Stimulated activated CD8-positive, alpha-beta memory T cell treated with anti-CD3 and anti-CD28 coated beads, Interleukin-15, amount 100 ng/mL, for 4 hours (primary cell): ENCODE measurements at places on chromosomes 16 and 17.

DNA sequence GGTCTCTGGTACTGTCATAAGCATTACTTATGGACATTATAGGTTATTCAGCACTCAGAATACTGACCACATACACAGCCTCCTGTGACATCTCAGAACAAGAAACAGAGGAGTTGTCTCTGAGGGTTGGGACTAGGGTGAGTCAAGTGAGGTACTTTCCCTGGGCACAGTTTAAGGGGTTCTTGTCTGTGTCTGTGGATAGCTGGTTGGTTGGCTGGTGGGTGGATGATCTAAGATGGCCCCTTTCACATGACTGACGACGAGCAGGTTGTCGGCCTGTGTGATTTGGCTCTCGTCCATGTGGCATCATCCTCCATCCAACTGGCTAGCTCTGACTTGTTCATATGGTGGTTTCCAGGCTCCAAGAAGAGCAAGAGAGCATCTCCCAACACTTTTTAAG lies 163.9 kb downstream of the PRKCB start:
- DNase-seq: no peak

- DNase-seq: peak; percentile 26
These were observed 5.6 kb upstream of the CIITA start for GRCh38 chr16:10871157-10871991.

DNA sequence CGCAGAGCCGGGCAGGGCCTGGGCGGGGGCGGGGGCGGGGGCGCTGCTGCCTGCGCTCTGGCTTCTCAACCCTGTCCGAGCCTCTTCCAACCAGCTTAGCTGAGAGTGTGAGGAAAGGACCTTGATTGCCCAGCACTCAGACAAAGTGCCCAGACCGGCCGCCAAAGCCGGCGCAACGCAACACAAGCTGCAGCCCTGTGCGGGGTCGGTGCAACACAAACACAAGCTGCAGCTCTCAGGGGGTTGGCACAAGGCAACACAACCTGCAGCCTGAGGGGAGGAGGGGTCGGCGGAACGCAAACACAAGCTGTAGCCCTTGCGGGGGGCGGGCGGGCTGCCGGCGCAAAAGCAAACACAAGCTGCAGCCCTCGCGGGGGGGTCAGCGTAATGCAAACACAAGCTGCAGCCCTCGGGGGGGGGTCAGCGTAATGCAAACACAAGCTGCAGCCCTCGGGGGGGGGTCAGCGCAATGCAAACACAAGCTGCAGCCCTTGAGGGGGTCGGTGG lies 60.0 kb downstream of the KLHDC4 start:
- DNase-seq: no peak

- no peak for DNase-seq
These were observed 142.3 kb downstream of the ZFHX3 start for GRCh38 chr16:72905581-72905980.

DNA sequence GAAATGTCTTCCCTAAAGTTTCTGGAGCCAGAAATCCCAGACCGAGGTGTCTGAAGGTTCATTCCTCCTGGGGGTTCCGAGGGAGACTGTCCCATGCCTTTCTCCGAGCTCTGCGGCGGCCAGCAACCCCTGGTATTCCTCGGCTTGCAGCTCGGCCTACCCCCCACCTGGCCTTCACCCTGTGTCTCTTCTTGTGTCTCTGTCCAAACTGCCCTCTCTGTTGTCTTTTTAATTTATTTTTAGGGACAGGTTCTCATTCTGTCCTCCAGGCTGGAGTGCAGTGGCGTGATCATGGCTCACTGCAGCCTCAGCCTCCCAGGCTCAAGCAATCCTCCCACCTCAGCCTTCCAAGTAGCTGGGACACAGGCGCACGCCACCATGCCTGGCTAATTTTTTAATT lies 211.7 kb downstream of the SEC14L1 start:
- no peak for DNase-seq

DNA sequence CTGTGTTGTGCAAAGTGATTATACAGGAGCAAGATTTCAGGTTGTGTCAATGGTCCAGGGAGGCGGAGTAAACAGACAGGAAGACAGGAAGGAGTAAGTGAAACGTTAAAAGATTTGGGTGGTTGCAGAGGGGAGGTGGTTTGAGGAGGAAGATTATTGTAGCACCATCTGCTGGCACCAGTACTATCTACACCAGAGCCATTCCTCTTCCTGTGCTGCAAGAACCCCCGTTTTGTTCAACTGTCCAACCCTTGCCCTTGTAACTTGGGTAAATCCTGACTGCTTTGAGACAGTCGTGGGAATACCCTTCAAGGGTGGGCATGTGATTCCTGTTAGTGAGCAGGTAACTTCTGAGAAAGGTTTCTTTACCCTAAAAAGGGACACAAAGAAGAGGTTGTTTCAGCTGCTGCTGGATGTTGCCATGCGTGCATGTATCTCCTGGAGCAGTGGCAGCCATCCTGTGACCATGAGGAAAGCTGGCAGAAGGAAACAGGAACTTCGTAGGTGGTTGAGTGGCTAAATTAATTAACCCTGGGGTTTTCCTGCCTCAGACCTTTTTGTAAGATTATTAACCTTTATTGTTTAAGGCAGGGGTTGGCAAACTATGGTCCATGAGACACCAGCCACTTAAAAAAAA lies 124.1 kb downstream of the PRKCA start:
- no peak for DNase-seq

- no peak for DNase-seq
These were observed 60.9 kb downstream of the MRTFB start for GRCh38 chr16:14131774-14132695.

- DNase-seq: no peak
These were observed 19.7 kb downstream of the GOSR2 start for GRCh38 chr17:46942441-46943217.

DNA sequence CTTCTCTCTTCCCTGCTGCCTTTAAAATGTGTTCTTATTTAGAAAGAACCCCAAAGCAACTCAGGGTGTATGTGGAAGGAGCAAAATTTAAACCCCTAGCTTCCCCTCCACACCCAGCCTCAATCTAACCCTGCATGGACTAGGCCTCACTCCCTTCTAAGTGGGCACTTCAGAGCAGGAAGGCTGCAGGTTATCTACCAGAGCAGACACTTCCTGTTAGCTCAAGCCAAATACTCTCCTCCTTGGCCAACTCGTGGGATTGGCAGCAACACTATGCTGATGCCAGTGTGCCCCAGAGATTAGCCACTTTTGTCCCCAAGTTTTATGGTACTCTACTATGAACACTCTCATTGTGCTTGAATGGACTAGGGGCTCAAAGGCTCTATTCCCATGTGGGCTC lies 35.6 kb downstream of the CCDC42 start:
- no peak for DNase-seq
